ENCODE measurements at places on chromosomes 16 and 17. TPM values are rescaled to one million over a fixed set of nuclear protein-coding genes. Genes with fewer than 3 reads are reported as not detected.
A peak's percentile ranks its signal among the peaks of the same experiment; 100 is the strongest.

DNA sequence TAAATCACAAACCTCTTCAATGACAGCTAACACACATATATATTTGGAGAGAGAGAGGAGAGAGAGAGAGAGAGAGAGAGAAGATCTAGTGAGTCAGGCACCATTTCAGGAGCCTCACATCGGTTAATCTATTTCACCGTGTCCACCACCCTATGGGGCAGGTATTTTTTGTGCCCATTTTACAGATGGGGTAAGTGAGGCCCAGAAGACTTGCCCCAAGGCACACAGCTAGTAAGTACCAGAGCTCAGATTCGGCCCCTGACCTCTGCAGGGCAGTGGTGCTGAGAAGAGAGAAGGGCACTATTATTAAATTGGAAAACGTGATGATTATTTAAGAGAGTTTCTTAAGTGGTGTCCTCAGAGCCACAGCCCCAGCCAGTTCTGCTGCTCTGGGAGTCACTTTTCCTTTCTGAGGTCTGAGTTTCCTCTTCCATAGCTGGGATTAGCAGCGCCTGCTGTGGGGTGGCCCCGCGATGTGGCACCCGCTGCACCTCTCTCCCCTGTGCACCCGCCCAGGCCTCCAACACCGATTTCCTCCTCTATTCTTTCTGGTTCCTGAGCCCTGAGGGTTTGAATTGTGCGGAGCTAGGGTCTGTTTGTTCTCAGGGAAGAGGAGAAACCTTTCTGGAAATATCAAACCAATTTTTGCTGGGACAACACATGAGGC lies 303.9 kb downstream of the IRF8 start:
- no peak for DNase-seq

Gene IGF2BP1
- total RNA-seq: 105 TPM

- DNase-seq: no peak
Measured at GRCh38 chr16:57695680-57696069, 1.1 kb downstream of the DRC7 start.

DNA sequence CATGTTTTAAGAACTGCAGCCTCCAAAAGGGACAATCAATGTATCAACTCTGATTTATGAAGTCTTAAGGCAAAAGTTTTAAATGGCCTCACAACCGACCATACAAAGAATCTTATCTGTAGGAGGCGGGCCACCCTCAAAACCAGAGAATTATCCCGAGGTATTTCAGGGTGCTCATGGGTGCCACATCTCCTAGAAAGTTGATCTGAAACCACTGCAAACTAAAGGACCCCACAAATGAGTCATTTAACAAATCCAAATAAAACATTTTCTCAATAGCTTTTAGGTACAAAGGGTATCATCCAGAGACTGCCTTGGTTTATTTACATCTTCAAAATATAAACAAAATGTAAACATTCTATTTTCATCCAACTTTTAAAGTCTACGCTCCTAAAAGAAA lies 6.8 kb downstream of the ERN1 start:
- DNase-seq: no peak

Gene MMP28
- not detected for total RNA-seq

- no peak for DNase-seq
Measured at GRCh38 chr17:72434991-72435618, 314.3 kb downstream of the SOX9 start.

DNA sequence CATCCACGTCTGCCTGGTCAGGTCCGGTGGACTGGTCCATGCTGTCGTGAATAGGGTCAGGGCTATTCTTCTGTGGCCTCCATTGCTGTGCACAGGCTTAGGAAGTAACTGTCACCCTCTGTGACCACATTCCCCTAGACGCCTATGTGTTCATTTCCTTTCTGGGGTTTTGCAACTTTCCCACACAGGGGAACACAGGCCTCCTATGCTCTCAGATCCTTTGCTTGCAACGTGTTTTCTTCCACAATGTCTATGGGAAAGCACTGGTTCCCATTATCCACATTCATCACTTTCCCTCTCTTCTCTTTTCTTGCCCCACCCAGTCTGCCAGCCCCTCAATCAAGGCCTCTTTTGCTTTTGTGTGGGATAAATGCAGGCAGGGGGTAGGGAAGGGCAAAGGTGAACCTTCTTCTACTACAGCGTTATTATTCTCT lies 43.2 kb upstream of the DNAJA2 start:
- no peak for DNase-seq

Gene GPR139
- total RNA-seq: 0.15 TPM

DNA sequence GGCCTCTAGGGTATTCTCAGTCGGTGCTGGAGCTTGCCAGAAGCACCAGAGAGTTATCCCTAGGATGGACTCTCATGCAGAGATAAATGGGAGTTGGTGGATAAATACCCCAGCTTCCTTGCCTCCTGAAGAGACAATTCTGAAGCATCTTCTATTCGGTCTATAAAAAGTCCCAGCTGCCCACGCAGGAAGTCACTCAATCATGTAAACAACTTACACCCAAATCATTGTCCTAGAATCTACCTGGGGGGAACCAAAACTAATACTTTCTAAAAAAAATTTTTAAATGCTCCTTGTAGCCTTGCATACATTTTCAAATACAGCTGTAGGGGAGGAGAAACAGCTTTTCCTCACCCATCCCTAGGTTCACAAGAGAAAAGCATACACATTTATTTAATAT lies 66.6 kb upstream of the ELAC2 start:
- DNase-seq: no peak

DNA sequence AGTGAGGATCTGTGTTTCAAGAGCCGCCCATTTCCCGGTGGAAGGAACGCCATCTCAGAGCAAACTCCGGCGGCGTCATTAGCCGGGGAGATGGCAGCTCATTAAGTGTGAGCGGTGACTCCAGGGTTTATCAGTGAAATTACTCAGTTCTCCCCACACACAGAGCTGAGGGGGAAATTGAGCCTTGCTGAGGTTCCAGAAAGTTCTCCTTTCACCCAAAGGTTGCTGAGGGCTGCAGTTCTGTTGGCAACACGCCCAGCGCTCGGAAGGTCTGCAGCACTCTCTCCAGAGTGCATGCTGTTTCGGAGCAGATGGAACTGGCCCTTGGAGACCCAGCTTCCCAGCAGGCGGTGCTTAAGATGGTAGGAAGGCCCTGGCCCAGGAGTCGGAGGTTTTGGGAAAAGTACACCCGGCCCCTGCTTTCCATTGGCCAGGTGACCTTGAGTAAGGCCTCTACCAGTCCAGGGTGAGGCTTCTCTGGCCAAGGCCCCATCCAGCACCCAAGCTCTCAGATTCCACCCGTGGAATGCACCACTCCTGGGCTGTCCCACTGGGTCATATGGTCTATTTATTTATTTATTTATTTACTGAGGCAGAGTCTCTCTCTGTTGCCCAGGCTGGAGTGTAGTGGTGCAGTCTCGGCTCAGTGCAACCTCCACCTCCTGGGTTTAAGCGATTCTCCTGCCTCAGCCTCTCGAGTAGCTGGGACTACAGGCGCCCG lies 167.7 kb upstream of the CIBAR2 start:
- no peak for DNase-seq

GRCh38 chr17:6070430-6070912 lies 292 bp downstream of the WSCD1 start:
- DNase-seq: peak; percentile 82

Gene RMI2
- 59.2 TPM for total RNA-seq

DNA sequence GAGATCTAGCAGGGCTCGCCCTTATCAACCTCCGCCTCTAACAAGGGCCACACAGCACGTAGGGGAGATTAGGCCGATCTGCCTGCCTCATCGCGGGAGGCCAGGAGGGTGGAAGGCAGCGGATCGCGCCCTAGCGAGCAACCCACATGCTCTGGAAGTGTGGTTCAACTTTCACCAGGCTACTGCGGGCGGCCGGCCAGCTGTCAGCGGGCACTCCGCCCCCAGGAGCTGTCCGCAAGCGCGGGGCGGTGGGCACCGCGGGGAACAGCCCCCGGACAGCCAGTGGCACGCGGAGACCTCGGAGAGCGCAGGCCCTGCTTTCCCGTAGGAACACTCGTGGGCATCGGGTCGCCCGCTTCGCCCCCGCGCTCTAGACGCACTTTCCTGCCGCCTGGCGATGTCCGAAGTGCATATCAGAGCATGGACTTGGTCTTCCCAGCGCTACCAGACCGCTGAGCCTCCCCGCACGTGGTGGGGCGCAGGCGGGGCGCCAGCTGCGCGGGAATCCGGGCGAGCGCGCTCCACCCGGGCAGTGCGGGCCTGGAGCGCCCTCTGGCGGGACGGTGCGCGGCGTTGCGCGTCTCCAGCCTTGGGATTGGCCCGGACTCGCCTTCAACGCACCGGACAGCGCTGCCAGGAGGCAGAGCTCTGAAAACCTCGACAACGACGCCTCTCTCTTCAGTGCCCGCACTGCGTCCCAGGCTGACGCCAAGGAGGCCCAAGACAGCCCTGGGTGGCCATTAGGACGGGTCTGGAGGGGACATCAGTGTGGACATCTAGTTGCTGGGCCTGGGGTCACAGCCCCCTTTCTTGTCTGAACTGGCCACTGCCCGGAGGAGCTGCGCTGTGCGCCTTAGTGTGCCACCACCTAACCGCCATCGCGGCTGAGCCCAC lies 3.6 kb upstream of the ZNHIT3 start:
- peak; percentile 98 for DNase-seq

- DNase-seq: no peak
Measured at GRCh38 chr17:60926466-60927183, 249.0 kb downstream of the BCAS3 start.

DNA sequence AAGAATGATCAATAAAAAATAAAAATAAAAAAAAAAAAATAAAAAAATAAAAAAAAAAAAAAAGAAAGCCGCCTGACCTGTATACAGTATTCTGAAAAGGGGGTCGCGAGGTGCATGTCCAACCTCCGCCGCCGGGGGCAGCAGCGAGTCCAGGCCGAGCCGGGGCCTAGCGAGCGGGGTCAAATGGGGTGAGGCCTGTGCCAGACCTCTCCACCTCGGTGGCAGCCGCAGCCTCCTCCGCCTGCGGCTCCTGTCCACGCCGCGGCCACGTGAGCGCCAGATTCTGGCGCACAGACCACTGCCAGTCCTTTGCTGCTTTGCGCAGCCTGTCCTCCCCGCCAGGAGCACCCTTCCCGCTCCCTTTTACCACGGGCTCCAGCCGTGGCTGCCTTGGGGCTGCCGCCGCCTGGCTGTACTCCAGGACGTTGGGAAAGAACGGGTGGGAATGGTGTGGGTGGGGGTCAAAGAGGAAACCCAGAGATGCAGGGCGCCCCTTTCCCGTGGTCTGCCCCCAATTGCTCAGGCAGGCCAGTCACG lies 2.4 kb upstream of the BCKDK start:
- DNase-seq: peak; percentile 97

Gene MGAT5B
- 3.7 TPM for total RNA-seq

GRCh38 chr17:49629447-49629846 lies 48.5 kb downstream of the SPOP start:
- no peak for DNase-seq

DNA sequence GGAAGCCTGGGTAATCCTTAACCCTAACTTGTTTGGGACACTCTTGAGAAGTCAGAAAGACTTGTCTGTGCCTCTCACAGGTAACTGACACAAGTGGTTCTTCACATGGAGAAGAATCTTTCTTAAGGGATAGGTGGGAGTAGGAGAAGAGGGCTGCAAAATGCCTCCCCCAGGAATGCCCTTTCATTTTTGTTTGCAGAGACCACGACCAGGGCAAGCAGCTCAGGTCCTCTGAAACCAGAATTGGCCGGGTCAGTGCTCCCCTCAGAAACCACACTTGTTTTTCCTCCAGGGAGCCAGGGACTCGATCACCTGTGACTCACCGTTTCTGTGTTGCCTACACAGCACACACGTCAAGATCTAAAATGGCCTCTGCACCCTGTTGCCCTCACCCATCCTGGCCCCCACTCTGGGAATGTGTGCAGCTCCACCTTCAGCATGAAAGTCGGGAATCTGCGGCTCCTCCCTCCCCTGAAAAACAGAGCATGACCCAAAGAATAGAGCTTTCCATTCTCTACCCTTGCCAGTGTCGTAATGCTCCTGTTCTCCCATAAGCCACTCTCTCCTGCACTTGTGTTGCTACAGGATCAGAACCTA lies 36.1 kb downstream of the HNF1B start:
- no peak for DNase-seq

DNA sequence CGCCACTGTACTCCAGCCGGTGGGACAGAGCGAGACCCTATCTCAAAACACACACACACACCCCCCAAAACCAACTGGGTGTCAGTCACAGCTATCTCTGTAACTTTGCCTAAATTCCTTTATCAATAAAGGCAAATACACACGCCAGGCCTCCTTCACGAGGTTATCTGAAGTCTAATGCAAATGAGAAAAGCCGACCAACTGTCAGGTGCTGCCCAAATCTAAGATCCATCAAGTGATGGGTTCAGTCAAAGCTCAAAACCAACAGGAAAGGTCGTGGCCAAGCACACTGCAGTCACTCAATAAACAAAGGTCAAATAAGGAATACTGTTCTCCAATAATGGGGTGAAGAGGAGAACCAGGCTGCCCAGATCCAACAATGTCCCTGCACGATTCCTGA lies 1.1 kb downstream of the ANKFY1 start:
- no peak for DNase-seq

Gene SLC16A3
- 52.0 TPM for total RNA-seq

- DNase-seq: peak; percentile 82
Measured at GRCh38 chr17:4535667-4536258, 19.4 kb downstream of the MYBBP1A start.

Gene WNK4
- 0.24 TPM for total RNA-seq

Gene TEKT1
- total RNA-seq: not detected

Gene HLF
- total RNA-seq: 0.55 TPM

GRCh38 chr17:38773258-38773657 lies 20.7 kb downstream of the PSMB3 start:
- no peak for DNase-seq

Gene KRTAP4-6
- not detected for total RNA-seq

Gene CBFA2T3
- 0.35 TPM for total RNA-seq

GRCh38 chr16:27448532-27449433 lies 46.8 kb downstream of the IL21R start:
- peak; percentile 47 for DNase-seq

- no peak for DNase-seq
Measured at GRCh38 chr16:81716478-81717225, 62.4 kb upstream of the PLCG2 start.
